Mesothelial cell of epicardium (in vitro differentiated cells): ENCODE measurements at places on chromosomes 2 and 18. TPM values are rescaled to one million over a fixed set of nuclear protein-coding genes. Genes with fewer than 3 reads are reported as not detected.
A peak's percentile ranks its signal among the peaks of the same experiment; 100 is the strongest.

DNA sequence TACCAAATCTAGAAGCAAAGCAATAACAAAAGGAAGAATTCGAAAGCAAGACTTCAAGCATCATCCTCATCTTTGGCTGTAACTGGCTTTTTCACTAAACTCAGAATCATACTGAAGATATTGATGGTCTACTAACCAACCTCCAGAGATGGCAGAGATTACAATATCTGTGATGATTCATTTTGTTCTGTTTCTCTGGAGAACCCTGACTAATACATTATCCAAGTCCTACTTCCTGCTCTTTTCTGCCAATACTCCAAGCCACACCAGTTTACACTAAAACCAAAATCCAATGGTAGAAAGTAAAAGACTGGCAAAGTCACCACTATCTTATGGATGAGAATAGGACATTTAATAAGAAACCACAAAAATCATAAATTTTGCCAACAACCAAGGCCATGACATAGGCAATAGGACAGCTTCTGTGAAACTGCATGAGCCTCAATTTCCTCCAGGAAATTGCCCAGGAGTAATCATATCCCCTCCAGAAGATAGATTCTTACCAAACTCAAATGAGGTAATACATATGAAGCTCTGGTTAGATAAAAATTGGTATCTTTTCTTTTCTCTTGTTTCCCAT is 159.8 kb downstream of the METTL4 start:
- no peaks in the 10 kb centered on the region for H3K36me3 ChIP-seq
- peak overlapping the region; percentile 64 for H3K27ac ChIP-seq
- no peaks in the 10 kb centered on the region for H3K27me3 ChIP-seq

DNA sequence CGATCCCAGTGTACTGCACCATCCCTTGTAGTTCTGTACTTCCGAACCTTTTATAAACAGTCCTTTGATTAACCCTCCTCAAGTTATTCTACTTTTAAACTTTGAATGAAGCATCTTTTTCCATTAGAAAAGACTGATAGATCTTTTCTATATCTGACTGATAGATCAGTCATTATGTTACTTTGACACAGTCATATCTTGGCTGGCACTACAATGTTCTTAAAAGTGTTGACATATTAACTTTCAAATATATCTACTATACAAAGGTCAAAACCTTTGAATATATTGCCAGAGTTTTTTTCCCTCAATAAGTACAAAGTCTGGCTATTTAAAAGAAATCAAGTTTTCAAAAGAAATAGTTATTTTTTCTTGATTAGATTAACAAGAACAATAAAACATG is 35.4 kb upstream of the NABP1 start:
- no peaks in the 10 kb centered on the region for H3K27me3 ChIP-seq
- H3K4me1 ChIP-seq: peaks cover 17% of the 10 kb centered on the region
- no peak for DNase-seq
- H3K4me3 ChIP-seq: no peak overlapping the region
- H3K36me3 ChIP-seq: no peaks in the 10 kb centered on the region

GRCh38 chr18:68104036-68104435 is 587.5 kb upstream of the DSEL start:
- no peak overlapping the region for H3K27ac ChIP-seq
- H3K36me3 ChIP-seq: no peaks in the 10 kb centered on the region
- no peaks in the 10 kb centered on the region for H3K27me3 ChIP-seq

- H3K4me1 ChIP-seq: no peaks in the 10 kb centered on the region
- no peak overlapping the region for H3K4me3 ChIP-seq
- H3K27me3 ChIP-seq: no peaks in the 10 kb centered on the region
These were observed 59.3 kb upstream of the RFX8 start for GRCh38 chr2:101534149-101534611.

GRCh38 chr18:46051731-46052461 is 20.2 kb downstream of the PSTPIP2 start:
- H3K4me1 ChIP-seq: peaks cover 6% of the 10 kb centered on the region
- H3K27me3 ChIP-seq: no peaks in the 10 kb centered on the region
- H3K4me3 ChIP-seq: no peak overlapping the region

- H3K4me3 ChIP-seq: no peak overlapping the region
- H3K27me3 ChIP-seq: no peaks in the 10 kb centered on the region
- no peak for DNase-seq
- H3K36me3 ChIP-seq: no peaks in the 10 kb centered on the region
These were observed 356.6 kb downstream of the FBXO15 start for GRCh38 chr18:73791081-73791480.

- DNase-seq: no peak
- H3K27me3 ChIP-seq: no peaks in the 10 kb centered on the region
- no peak overlapping the region for H3K4me3 ChIP-seq
- peaks cover 33% of the 10 kb centered on the region for H3K4me1 ChIP-seq
These were observed 52.0 kb downstream of the ARL4C start for GRCh38 chr2:234444893-234445292.

Gene GPBAR1
- 0.55 to 0.93 TPM (median 0.78 TPM) in 3 replicates for total RNA-seq

Gene PDE11A
- 22.9 to 25.6 TPM (median 23.9 TPM) in 3 replicates for total RNA-seq

Gene MOGAT1
- total RNA-seq: not detected in 3 replicates
